ENCODE measurements at places on chromosomes 1 and 21. TPM values are rescaled to one million over a fixed set of nuclear protein-coding genes. Genes with fewer than 3 reads are reported as not detected.
A peak's percentile ranks its signal among the peaks of the same experiment; 100 is the strongest.

- DNase-seq = no peak
- H3K4me3 ChIP-seq = peak overlapping the region; percentile 16
- peaks cover 4% of the 10 kb centered on the region for H3K36me3 ChIP-seq
- H3K27ac ChIP-seq = no peak overlapping the region
Observed at GRCh38 chr1:107867422-107867821, 97.6 kb downstream of the VAV3 start.

DNA sequence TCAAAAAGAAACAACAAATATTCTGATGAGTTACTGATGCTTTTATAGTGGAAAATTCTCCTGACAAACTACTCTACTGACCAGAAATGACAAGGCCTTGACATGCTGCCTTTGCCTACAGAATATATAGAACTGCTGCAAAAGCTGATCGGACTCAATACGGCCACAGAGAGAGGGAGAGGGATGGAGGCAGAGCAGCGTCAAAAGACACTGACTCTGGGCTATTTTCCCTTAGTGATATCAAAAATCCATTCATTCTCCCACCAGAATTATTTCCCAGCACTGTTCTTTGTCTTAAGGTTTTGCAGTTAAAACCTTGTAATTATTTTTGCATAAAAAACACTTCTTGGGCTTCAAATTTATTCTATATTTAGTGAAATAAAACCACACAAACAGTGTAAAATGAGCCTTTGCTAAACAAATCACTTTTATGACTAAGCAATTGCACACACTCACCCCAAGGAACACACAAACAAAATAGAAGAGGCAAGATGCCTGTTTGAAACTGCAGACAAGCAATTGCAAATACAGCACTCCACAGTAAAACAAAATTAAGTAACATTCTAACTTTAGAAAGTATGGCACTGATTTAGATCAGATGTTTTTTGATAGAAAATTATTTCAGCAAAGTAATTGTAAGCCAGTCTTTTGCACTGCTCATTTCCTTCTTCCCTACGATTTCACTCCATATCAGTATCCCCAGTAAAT, 1036.4 kb downstream of the ADGRL2 start:
- DNase-seq = no peak
- peaks cover 2% of the 10 kb centered on the region for H3K36me3 ChIP-seq
- H3K27ac ChIP-seq = no peak overlapping the region
- H3K4me1 ChIP-seq = no peaks in the 10 kb centered on the region
- H3K27me3 ChIP-seq = no peaks in the 10 kb centered on the region

The KCNK2 gene
- total RNA-seq = not detected

DNA sequence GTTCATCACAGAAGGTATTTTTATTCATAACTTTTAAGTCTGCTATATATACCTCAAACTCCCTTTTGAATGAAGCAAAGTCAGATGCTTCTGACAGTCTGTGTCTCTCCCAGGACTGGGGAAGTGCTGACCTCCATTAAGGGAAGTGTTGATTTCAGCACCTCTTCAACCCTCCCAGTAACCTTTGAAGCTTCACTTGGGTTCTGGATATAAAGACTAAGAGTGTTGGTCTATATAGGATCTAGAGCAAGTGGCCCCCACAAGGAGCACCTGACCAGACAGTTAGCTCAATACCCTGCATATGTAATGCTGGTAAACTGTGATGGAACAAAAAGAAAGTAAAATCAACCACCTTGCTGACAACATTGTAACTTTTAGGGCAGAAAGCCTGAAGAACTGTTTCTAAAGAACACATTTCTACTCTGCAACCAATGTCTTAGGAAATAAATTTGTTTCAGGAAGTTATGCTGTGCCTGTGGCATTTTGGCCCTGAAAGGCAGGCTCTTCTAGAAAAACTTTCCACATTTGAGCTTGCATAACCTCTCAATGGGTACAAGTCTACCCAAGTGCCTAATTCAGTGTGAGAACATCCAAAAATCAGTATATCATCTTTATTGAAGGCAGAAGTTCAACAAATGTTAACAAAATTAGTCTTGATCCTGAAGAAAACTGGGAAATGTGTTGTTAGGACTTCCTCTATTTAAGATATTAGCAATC, 865 bp upstream of the PTPN22 start:
- H3K4me3 ChIP-seq = peak overlapping the region; percentile 91
- H3K27ac ChIP-seq = peak overlapping the region; percentile 82
- H3K27me3 ChIP-seq = no peaks in the 10 kb centered on the region
- H3K36me3 ChIP-seq = peaks cover 3% of the 10 kb centered on the region
- peaks cover 50% of the 10 kb centered on the region for H3K4me1 ChIP-seq

The WDR26 gene
- 176 TPM for total RNA-seq

GRCh38 chr1:200265881-200266280, 144.0 kb downstream of the ZNF281 start:
- H3K27ac ChIP-seq = no peak overlapping the region
- no peak for DNase-seq
- peaks cover 11% of the 10 kb centered on the region for H3K27me3 ChIP-seq
- H3K4me1 ChIP-seq = peaks cover 1% of the 10 kb centered on the region

GRCh38 chr1:22831729-22832413, 121.2 kb downstream of the EPHB2 start:
- H3K36me3 ChIP-seq = no peaks in the 10 kb centered on the region
- peaks cover 54% of the 10 kb centered on the region for H3K27me3 ChIP-seq
- DNase-seq = no peak
- no peak overlapping the region for H3K27ac ChIP-seq
- H3K4me3 ChIP-seq = no peak overlapping the region
- H3K4me1 ChIP-seq = no peaks in the 10 kb centered on the region

DNA sequence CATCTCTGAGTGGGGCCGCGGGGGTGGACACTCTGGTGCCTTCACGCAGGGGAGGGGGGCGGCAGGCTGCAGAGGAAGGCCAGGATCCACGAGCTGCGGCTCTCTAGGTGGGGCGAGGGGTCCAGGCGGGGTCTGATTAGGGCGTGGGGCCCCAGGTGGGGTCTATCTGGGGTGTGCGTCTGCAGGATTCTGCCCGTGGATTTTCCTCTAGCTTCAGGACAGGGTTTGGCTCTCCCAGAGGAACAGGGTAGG, 6.3 kb downstream of the JMJD4 start:
- H3K4me1 ChIP-seq = peaks cover 16% of the 10 kb centered on the region
- DNase-seq = no peak
- no peak overlapping the region for H3K27ac ChIP-seq
- H3K27me3 ChIP-seq = no peaks in the 10 kb centered on the region
- H3K4me3 ChIP-seq = peak overlapping the region; percentile 89

Measured in T-helper 17 cell (primary cell).